ENCODE measurements at places on chromosomes 1 and 21.
A peak's percentile ranks its signal among the peaks of the same experiment; 100 is the strongest.

- DNase-seq: no peak
- no peak overlapping the region for H3K4me3 ChIP-seq
- no peak overlapping the region for H3K27ac ChIP-seq
- H3K36me3 ChIP-seq: no peaks in the 10 kb centered on the region
- H3K27me3 ChIP-seq: no peaks in the 10 kb centered on the region
- peaks cover 6% of the 10 kb centered on the region for H3K4me1 ChIP-seq
Measured at GRCh38 chr1:171661076-171661650, 8.7 kb upstream of the MYOC start.

- no peaks in the 10 kb centered on the region for H3K4me1 ChIP-seq
- H3K36me3 ChIP-seq: no peaks in the 10 kb centered on the region
- H3K4me3 ChIP-seq: no peak overlapping the region
- H3K27ac ChIP-seq: no peak overlapping the region
- peaks cover 4% of the 10 kb centered on the region for H3K27me3 ChIP-seq
Measured at GRCh38 chr1:232744847-232745246, 60.4 kb upstream of the MAP10 start.

DNA sequence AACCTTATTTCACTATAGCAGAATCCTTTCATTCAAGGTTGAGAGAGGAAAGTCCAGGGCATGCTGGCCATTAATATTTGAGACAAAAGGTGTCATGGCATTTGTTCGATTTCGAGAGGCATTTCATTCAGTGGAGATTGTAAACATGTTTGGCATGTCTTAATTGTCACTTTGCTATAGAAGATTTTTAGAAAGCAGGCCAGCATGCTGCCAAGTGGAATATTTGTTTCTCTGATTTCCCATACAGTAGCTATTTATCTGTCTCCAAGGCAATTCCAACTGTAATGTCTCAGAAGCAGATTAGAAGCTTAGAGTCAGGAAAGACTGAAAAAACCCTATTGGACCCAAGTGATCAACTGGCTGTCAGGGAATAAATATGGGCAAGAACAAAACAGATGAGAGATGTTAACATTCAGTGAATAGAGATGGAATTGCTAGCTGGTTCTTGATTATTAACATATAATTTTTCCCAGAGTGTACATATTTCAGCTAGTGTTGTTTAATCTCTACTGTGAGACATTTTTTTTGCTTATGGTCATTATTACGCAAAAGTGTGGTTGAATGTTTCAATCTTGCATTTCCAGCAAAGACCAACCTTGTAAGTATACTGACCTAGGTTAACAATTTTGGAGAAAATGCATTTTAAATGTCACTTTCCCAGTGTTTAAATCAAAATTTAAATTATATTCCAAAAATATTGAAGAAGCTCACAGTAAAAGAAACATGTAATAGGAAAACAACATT, 174.6 kb downstream of the KCNK2 start:
- H3K4me3 ChIP-seq: no peak overlapping the region
- DNase-seq: no peak
- no peaks in the 10 kb centered on the region for H3K4me1 ChIP-seq
- H3K27ac ChIP-seq: no peak overlapping the region
- no peaks in the 10 kb centered on the region for H3K27me3 ChIP-seq

DNA sequence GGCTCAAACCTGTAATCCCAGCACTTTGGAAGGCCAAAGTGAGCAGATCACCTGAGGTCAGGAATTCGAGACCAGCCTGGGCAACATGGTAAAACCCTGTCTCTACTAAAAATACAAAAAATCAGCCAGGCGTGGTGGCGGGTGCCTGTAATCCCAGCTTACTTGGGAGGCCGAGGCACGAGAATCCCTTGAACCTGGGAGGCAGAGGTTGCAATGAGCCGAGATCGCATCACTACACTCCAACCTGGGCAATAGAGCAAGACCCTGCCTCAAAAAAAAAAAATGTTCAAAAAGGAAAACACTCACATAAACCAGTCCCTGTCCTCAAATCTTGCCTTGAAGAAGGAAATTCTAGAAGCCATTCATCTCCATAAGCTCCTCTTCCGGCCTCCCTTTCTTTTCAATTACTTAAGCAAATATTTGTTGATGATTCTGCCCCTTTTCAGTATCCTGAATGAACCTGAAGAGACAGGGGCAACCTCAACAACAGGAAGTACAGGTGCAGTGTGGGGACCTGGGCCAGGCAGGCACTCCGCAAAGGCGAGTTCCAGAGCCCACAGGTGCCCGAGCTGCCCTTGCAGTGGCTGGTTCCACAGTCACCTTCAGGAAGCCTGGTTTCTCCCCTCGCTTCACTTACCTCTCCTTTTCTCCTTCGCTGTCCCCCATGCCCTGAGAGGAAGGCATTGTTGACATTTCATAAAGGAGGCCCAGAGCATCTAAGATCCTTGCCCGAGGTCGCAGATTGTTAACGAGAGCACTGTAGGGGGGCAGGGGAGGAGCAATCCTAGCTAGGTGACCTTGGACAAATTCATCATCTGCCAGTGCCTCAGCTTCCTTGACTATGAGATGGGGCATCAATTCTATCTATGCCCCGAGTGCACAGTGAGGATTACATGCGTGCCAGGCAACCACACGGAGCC, 8.9 kb upstream of the LEFTY1 start:
- H3K27ac ChIP-seq: peak overlapping the region; percentile 13
- no peak overlapping the region for H3K4me3 ChIP-seq
- H3K36me3 ChIP-seq: no peaks in the 10 kb centered on the region
- no peaks in the 10 kb centered on the region for H3K27me3 ChIP-seq

GRCh38 chr1:166119471-166119965, 47.3 kb downstream of the FAM78B start:
- H3K4me1 ChIP-seq: no peaks in the 10 kb centered on the region
- no peaks in the 10 kb centered on the region for H3K36me3 ChIP-seq
- no peak overlapping the region for H3K27ac ChIP-seq
- H3K27me3 ChIP-seq: peaks cover 52% of the 10 kb centered on the region

- H3K27me3 ChIP-seq: no peaks in the 10 kb centered on the region
- H3K4me3 ChIP-seq: peak overlapping the region; percentile 91
- peaks cover 20% of the 10 kb centered on the region for H3K4me1 ChIP-seq
- no peaks in the 10 kb centered on the region for H3K36me3 ChIP-seq
Measured at GRCh38 chr1:28644494-28644893, 1.6 kb upstream of the TAF12 start.

- no peaks in the 10 kb centered on the region for H3K4me1 ChIP-seq
- H3K36me3 ChIP-seq: no peaks in the 10 kb centered on the region
- no peak for DNase-seq
- no peak overlapping the region for H3K4me3 ChIP-seq
- no peaks in the 10 kb centered on the region for H3K27me3 ChIP-seq
- no peak overlapping the region for H3K27ac ChIP-seq
Measured at GRCh38 chr1:217274416-217274815, 356.5 kb downstream of the GPATCH2 start.

- no peak overlapping the region for H3K4me3 ChIP-seq
- DNase-seq: no peak
- no peak overlapping the region for H3K27ac ChIP-seq
- H3K27me3 ChIP-seq: peaks cover 39% of the 10 kb centered on the region
- no peaks in the 10 kb centered on the region for H3K4me1 ChIP-seq
Measured at GRCh38 chr1:4355839-4356238, 298.6 kb upstream of the AJAP1 start.

DNA sequence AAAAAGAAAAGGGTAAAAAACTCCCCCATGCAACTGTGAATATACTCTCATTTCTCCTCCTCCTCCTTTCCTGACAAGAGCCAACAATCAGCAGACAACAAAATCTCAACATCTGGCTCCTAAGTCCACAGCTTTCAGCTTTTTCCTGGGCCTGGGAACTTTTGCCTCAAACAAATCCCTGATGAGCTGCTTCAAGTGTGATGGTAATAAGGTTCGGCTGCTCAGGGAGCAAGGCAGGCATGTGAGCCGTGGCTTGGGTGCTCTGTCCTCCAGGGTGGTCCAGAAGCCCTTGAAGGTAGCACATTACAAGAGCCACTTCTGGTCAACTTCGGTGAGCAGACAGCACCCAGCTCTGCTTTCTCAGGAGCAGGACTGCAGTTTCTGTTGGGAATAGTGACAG, 46.3 kb downstream of the ITPKB start:
- no peaks in the 10 kb centered on the region for H3K36me3 ChIP-seq
- H3K27ac ChIP-seq: no peak overlapping the region
- no peak for DNase-seq
- H3K4me1 ChIP-seq: 0 out of 2 replicates have a peak, but pooled peaks cover 9% of the 10 kb centered on the region
- H3K4me3 ChIP-seq: no peak overlapping the region
- no peaks in the 10 kb centered on the region for H3K27me3 ChIP-seq

GRCh38 chr1:184075055-184076029, 23.8 kb downstream of the TSEN15 start:
- peaks cover 16% of the 10 kb centered on the region for H3K36me3 ChIP-seq
- no peaks in the 10 kb centered on the region for H3K4me1 ChIP-seq
- peak; percentile 43 for DNase-seq
- no peak overlapping the region for H3K27ac ChIP-seq
- no peak overlapping the region for H3K4me3 ChIP-seq

- no peaks in the 10 kb centered on the region for H3K36me3 ChIP-seq
- no peaks in the 10 kb centered on the region for H3K4me1 ChIP-seq
- no peak for DNase-seq
- no peak overlapping the region for H3K4me3 ChIP-seq
- no peak overlapping the region for H3K27ac ChIP-seq
- H3K27me3 ChIP-seq: no peaks in the 10 kb centered on the region
Measured at GRCh38 chr1:239831577-239832355, 259.9 kb upstream of the FMN2 start.

- H3K4me3 ChIP-seq: no peak overlapping the region
- no peaks in the 10 kb centered on the region for H3K36me3 ChIP-seq
- no peaks in the 10 kb centered on the region for H3K27me3 ChIP-seq
- H3K4me1 ChIP-seq: peaks cover 13% of the 10 kb centered on the region
- no peak overlapping the region for H3K27ac ChIP-seq
Measured at GRCh38 chr1:72288886-72289285, 6.5 kb upstream of the NEGR1 start.

GRCh38 chr1:9751971-9752370, 71.8 kb downstream of the CLSTN1 start:
- H3K4me3 ChIP-seq: no peak overlapping the region
- no peaks in the 10 kb centered on the region for H3K27me3 ChIP-seq
- no peak for DNase-seq
- H3K27ac ChIP-seq: no peak overlapping the region
- no peaks in the 10 kb centered on the region for H3K4me1 ChIP-seq

GRCh38 chr1:225559326-225559725, 93.6 kb downstream of the ENAH start:
- no peak for DNase-seq
- H3K36me3 ChIP-seq: peaks cover 6% of the 10 kb centered on the region
- no peaks in the 10 kb centered on the region for H3K27me3 ChIP-seq
- no peaks in the 10 kb centered on the region for H3K4me1 ChIP-seq

- peak; percentile 11 for DNase-seq
- H3K36me3 ChIP-seq: no peaks in the 10 kb centered on the region
- H3K4me3 ChIP-seq: no peak overlapping the region
- H3K4me1 ChIP-seq: no peaks in the 10 kb centered on the region
Measured at GRCh38 chr1:50704126-50704525, 255.9 kb downstream of the FAF1 start.

DNA sequence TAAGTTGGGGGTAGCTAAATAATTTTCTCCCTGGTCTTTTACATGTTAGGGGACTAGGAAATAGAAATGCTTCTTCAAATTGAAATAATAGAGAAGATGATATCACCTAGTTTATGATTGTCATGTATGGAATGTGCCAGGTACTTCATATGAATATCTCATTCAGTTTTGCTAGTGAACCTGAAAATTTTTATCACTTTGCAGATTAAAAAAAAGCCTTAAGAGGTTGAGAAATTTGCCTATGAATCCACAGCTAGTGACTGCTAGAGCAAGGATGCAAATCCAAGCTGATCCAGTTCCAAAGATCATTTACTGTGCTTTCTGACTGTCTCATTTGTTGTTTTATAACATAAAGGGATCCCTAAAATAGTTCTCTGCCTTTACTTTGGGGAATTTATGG, 24.7 kb downstream of the RNF2 start:
- no peaks in the 10 kb centered on the region for H3K36me3 ChIP-seq
- DNase-seq: no peak
- H3K4me1 ChIP-seq: no peaks in the 10 kb centered on the region
- H3K27ac ChIP-seq: no peak overlapping the region
- H3K4me3 ChIP-seq: no peak overlapping the region
